Activated CD8-positive, alpha-beta memory T cell treated with anti-CD3 and anti-CD28 coated beads, Interleukin-2, amount 50 U/mL, for 4 hours (primary cell): ENCODE measurements at places on chromosomes 3 and 15.

DNA sequence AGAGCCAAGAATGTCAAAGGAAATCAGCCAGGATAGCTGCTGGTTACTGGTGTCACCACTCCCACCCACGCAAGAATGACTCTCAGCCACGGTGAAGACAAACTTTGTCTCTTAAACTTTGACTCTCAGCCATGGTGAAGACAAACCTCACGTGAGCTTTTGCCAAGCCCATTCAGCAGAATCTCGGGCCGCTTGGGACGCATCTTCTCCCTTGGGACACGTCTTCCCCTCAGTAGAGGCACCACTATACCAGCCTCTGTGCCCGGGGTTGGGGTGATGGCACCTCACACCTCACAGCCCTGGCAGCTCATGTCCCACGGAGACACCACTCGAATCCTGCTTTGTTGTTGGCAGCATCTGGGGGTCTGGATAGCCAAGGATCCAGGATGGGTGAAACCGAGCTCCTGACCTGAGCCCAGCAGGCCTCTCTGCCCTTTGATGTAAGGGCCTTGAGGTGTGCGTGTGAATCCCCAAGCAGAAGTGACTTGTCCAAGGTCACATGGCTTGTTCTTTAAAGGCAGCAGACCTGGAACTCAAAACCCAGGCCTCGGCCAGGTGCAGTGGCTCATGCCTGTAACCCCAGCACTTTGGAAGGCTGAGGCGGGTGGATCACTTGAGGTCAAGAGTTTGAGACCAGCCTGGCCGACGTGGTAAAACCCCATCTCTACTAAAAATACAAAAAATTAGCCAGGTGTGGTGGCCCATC is 21.8 kb downstream of the RBPMS2 start:
- DNase-seq: no peak

DNA sequence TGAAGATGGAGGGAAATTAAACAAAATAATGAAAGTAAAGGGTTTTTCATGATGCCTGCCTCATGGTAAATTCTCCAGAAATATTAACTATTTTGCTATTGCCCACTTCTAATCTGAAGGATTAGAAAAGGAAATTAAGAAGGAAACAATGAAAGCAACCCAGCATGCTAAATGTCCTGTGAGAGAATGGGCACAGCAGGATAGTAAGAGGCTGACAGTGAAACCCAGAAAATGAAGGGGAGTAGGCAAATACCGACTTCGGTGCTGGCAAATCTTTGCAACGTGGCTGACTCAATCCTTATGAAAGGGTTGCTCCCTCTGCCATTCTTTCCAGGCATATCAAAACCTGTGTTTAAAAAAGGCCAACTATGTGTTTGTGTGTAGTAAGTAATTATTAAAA is 147.5 kb upstream of the SYNPR start:
- DNase-seq: no peak

- no peak for DNase-seq
Observed at GRCh38 chr3:13605555-13605954, 56.6 kb downstream of the FBLN2 start.

- DNase-seq: no peak
Observed at GRCh38 chr3:104584682-104585081, 782.0 kb upstream of the ALCAM start.

GRCh38 chr3:10263646-10264363 is 15.5 kb downstream of the TATDN2 start:
- DNase-seq: peak; percentile 75

DNA sequence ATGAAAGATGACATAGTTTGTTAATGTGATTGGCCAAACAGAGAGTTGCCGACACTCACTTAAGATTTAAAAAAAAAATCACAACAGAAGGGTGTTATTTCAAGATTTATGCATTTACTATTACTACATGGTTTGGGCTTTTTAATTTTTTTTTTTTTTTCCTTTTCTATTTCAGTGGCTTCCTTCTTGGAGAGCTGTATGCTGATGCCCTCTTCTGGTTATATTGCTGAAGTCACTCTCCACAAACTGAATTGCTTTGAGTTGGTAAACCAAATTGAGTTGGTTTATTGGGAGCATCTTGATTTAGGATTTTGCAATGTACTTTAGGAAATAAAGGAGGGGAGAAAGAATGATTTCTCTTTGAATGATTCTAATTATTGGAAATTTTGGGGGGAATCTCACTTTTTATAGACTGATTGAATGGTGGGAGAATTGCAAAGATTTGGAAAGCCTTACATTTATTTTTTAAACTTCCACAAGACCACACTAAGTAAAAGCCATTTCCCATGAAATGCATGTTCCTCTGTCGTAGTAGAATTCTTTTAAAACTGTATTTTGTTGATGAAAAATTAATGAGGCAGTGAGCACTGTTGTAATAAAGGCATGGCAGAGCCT is 186.6 kb upstream of the FEZF2 start:
- no peak for DNase-seq

GRCh38 chr3:170862618-170863374 is 7.2 kb downstream of the RPL22L1 start:
- DNase-seq: no peak

- DNase-seq: no peak
Observed at GRCh38 chr15:63997715-63998442, 48.4 kb downstream of the DAPK2 start.

GRCh38 chr3:197836244-197836643 is 45.2 kb downstream of the LRCH3 start:
- no peak for DNase-seq

DNA sequence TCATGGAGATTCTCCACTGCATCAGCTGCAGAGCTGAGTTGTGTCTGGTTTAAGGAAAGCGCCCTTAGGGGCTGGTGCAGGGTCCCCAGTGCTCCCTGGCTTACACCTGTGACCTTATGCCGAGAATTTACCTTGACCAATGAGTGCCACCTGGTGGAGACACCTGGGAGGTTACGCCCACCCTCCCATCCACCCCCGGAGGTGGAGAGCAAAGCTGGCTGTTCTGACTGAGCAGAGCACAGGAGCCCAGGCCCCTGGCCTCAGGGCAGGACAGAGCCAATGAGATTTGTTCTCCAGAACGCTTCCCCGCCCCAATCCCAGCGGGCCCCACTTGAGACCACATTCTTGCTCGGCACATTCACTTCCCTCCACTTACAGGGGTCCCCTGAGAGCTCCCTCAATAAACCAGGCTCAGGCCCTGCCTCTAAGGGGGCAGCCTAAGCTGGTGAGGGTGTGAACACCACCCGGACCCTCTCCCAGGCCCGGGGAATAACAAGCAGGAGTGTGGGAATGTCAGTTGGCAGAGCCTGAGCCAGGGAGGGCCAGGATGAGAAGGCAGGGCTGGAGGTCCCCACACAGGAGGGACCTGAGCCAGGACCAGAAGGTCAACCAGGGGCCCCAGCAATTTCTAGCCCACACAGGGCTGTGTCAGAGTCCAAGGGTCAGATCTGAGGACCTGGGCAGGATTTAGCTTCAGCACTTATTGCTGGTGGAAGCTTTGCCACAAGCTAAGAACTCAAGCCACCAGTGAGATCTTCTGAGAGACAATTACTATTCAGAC is 117.1 kb downstream of the TPRA1 start:
- no peak for DNase-seq

DNA sequence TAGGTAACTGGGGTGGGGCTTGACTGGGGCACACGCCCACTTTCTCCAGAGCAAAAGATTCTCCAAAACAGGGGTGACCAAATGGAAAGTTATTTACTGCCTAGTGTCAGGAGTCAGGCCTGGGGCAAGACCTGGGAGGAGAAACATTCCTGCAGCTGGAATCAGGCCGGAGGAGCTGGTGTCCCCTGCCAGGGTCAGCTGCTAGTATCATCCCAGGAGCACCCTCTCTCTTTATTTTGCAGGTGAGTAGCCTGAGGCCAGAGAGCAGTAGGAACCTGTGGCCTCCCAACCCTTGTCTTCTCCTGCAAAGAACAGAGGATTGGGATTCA is 32.9 kb downstream of the DNAJB8 start:
- DNase-seq: no peak

DNA sequence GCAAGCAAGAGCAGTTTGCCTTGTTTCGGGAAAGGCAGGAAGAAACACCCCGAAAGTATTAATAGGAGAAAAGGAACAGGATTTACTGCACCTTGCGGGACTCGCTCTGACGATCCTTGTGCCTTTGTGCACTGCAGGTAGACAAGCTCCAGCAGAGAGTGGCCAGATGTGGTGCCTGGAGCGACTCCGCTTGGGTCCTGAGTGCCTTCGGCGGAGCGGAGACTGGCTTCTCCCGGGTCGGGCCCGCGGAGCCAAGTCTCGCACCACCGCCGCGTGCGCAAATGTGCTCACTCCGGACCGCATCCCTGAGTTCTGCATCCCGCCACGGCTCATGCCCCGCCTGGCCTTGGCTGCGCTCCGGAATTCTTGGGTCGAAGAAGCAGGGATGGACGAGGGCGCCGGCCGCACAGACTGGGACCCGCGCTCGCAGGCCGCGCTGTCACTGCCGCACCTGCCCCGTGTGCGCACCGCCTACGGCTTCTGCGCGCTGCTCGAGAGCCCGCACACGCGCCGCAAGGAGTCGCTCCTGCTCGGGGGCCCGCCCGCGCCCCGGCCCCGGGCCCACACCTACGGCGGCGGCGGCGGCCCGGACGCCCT is 769 bp downstream of the C2CD4A start:
- peak; percentile 28 for DNase-seq

DNA sequence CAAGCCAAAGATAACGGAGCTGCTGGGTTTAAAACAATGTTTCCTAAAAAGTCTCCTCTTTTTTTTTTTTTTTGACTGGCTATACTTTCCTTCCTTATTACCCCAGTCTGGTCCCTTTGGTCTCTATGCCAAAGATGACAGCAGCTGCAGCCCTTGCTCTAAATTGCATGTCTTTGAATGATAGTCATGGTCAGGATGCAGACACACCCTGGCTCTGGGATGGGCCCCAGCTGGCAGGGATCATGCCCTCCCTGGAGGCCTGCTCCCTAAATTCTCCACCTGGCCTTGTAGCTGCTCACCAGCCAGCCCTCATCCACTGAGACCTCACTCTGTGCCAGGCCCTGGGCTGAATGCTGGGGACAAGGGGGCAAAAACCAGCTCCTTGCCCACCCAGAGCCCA is 95.8 kb downstream of the MESD start:
- no peak for DNase-seq

DNA sequence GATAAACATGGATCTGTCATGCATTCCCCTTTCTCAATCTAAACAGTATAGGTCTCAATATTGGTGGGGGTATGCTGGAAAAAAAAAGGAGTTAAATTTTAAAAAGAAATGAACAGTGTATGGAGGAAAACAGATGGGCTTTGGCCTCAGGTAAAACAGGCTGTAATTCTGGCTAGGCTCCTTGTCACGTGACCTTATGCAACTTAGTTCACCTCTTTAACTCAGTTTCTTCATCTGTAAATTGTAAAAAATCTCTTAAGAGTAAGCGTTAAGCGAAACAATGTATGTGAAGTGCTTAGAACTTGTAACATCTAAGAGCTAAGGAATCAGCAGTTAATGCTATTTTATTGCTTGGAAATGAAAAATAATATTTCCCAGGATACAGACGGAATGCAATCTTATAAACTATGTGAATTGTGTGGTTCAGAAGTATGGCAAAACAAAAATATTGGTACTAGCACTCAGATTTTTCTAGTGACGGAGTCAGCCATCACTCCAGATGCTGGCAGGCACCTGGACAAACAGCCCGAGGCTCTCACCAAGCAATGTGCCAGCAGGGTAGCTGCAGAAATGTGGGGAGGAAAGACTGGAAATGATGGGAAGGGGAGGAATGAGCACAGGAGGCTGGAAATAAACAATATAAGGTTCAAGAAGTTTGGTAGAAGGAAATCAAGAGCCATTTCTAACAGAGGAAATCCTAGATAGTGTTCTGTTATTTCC is 172.8 kb downstream of the USP13 start:
- DNase-seq: no peak

GRCh38 chr3:73622091-73622805 is 2.5 kb downstream of the PDZRN3 start:
- DNase-seq: no peak

- DNase-seq: no peak
Observed at GRCh38 chr3:102079809-102080197, 230.5 kb downstream of the NFKBIZ start.

GRCh38 chr3:196144383-196145105 is 62.7 kb upstream of the TFRC start:
- DNase-seq: no peak

- no peak for DNase-seq
Observed at GRCh38 chr3:130901463-130902204, 7.8 kb downstream of the ATP2C1 start.

GRCh38 chr15:93103823-93104222 is 14.8 kb upstream of the RGMA start:
- DNase-seq: no peak

DNA sequence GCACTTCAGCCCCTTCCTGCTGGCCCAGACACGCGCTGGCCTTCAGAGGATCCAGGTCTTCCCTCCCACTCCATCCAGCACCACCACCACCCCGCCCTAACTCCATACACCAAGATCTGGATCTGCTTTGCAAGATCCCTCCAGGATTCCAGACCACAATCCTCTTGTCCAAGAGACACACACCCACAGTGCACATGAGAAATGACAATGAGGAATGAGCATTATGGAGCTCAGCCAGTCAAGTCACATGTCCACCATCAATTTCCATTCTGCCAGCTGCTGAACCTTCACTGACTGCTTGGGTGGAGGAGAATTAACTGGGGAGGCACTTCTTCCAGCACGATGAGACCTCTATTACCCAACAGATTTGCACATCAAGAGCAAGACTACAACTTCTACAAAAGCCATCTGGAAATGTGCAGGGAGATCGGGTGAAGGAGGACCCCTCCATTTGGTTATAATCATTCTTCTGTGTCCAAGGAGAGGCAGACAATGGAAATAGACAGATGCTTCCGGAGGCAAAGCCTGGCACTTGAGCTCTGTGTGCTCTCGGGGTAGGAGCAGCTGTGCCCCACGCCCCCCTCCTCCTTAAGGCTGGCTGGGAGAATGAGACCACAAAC is 12.3 kb upstream of the SPATA12 start:
- DNase-seq: no peak

- DNase-seq: no peak
Observed at GRCh38 chr15:70322051-70322668, 224.4 kb upstream of the TLE3 start.

DNA sequence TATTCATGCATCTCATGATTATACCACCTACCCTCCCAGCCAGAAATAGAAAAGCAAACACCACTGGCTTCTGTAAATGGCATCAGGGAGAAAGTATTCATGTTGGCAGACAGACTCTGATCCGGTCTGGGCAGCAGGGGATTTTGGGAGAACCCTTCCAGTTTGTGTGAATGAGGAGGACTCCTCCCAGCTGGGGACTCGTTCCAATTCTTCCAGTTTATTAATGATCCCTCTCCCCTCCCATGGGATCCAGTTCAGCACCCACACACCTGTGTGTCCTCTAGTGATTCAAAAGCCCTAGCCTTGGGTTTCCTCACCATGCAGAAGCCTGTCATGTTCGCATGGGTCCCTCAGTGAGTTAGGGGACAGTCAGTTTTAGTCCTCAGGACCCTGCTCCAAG is 110.9 kb downstream of the IQSEC1 start:
- DNase-seq: no peak

- DNase-seq: no peak
Observed at GRCh38 chr15:35179739-35180138, 94.6 kb upstream of the NANOGP8 start.

- no peak for DNase-seq
Observed at GRCh38 chr3:123388811-123389627, 59.9 kb downstream of the ADCY5 start.

- no peak for DNase-seq
Observed at GRCh38 chr15:89395031-89395430, 60.4 kb upstream of the POLG start.
